Right ventricle myocardium superior (tissue), 1 donor: ENCODE measurements at places on chromosomes 1 and 21. TPM values are rescaled to one million over a fixed set of nuclear protein-coding genes. Genes with fewer than 3 reads are reported as not detected.

Gene FCMR
- total RNA-seq: 3.2 TPM

Gene ST6GALNAC5
- 0.46 TPM for total RNA-seq

DNA sequence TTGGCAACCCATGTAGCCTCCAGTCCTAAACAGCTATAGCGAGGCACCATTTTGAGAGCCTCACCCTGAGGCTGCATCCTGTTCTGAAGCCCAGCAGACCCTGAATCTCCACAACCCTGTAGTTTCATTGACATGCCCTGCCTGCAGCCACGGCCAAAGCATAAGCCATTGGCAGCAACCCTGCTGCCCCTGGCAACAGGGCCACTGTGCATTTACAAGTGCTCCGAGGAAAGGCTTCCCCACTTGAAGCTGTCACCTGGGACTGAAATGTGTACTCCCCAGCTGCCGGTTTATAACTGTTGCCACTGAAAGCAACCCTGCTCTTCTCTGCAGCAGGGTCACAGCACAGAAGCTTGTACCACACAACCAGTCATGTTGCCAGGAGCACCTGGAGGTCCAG, 124.2 kb upstream of the OLFM3 start:
- no peak for DNase-seq

GRCh38 chr1:212470059-212470458, 37.3 kb downstream of the NENF start:
- DNase-seq: peak; percentile 83

- no peak for DNase-seq
Measured at GRCh38 chr21:35525443-35525842, 476.3 kb upstream of the RUNX1 start.

DNA sequence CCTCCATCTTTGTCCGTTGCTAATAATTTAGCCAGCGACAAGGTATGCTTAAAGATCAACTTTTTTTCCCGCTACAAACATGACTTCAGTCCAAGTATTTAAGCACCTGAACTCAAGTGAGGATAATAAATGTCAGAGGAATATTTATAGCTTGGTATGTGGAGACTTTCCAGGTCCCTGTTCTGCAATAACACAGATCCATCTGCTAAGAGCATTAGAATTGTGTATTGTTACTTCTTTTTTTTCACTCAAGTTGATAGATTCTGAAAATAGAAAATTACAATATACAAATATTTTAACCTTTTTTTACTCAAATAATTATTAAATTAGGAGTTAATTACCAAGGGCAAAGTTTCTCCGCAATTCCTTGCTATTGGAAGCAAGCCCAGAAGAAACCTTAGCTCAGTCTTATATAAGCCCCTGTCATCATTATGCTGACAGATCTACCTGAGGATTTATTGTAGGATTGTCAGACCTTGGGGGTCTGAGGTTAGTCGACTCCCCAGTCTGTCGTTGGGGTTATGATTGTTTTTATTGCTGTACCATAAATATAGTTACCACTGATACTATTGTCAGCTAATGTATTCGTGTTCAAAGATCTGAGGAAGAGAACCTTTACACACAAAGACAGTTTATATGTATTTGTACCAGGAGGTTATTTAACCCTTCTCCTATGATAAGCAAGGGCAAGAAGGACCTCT, 337.9 kb downstream of the TBX15 start:
- no peak for DNase-seq
